Stimulated activated naive B cell treated with anti-CD40 and anti-IgM and Interleukin-4, amounts not matched to agents 10 μg/mL and 1 μg/mL and 100 μg/mL, for 72 hours (primary cell): ENCODE measurements at places on chromosomes 13 and 19.

GRCh38 chr19:11203194-11204075 is 6.1 kb upstream of the KANK2 start:
- DNase-seq = peak; percentile 21

GRCh38 chr13:33763021-33763420 is 54.9 kb upstream of the RFC3 start:
- DNase-seq = no peak

DNA sequence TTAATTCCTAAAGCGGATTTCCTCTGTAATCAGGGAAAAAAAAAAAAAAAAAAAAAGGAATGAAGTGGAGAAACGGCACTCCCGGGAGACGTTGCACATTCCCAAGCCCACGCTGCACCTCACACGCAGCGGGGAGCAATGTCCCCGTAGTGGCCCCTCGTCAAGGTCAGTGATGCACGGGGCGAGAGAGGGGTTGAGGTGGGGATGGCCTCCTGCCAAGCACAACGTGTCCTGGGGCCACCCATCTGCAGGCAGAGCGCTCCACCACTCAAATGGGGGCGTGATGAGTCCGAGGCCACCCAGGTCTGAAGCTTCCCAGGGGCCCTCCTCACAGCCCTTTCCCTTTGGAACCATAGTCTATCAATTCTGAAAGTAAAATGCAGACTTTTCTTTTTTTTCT is 15.1 kb downstream of the PLK5 start:
- DNase-seq = no peak

- no peak for DNase-seq
Observed at GRCh38 chr19:531753-532560, at the start of gene CDC34. Gene CDC34, plus strand, starts transcription at chr19:531760. Its CDS starts 172 bp downstream, at chr19:531932.

DNA sequence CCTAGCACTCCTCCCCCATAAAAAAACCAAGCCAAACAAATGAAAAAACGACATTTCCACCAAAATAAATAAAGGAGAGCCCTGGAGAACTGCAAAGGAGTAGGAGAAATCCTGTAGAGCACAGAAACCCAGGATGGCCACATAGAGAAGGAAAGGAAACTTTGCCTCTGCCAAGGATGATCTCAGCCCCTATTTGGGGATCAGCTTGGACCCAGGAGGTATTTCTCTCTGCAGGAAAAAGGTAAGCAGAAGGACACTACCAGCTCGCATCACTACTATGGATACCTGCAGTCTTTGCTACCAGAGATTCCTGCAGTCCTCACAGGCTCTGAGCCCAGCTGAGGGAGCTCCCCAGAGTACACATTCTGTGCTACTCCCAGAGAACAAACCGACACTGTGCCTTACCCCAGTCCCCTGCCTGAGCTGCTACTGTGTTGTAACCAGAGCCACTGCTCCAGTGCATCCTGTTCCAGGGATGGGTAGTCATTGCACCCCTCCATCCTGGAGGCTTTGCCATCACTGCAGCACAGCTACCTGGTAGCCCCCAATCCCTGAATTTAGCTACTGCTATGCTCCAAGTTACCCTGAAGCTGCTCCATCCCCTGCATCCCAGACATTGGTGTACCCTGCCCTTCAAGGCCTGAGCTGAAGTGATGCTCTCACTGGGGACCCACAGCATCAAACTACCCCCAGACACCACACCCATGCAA is 41.7 kb downstream of the VWA8 start:
- no peak for DNase-seq

- no peak for DNase-seq
Observed at GRCh38 chr19:50497022-50497405, 14.0 kb downstream of the JOSD2 start.

DNA sequence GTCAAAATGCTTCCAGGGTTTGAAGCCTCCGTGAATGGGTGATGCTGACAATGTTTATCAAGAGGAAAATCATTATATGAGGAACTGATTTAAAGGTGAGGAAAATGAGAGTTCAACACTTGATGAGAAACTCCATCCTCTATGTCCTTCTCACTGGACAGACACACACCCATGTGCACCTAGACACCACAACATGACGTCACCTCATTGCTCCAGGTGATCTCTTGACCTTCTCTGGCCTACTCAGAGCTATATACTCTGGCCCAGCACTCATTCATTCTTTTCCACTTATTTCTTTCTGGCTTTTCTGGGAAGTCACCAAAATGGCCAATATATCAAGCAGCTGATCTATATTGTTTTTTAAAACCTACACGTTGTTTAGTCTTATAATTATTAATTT is 778.7 kb upstream of the PCDH20 start:
- no peak for DNase-seq
